Right forelimb (tissue), 1 donor: ENCODE measurements at places on chromosomes 3 and 15.

DNA sequence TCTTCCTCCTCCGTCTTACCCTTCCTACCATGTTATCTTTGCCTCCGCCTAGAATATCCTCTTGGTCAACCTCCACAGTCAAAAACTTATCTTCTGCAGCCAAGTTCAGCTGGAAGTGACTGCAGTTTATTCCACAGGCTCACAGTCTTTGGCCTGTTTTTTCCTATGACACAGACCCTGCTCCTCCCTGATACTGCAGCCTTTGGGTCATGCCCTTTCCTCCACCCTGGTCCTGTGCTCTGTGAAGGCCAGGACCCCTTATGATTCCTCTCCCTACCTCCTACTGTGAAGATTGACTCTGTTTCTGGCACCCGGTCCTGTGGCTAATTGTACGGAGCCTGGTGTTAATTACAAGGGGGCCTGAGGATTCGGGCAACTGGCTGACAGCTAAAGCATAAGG is 49.3 kb upstream of the SCN5A start:
- DNase-seq, result no peak

GRCh38 chr15:30940359-30940758 is 36.6 kb downstream of the FAN1 start:
- no peak for DNase-seq

DNA sequence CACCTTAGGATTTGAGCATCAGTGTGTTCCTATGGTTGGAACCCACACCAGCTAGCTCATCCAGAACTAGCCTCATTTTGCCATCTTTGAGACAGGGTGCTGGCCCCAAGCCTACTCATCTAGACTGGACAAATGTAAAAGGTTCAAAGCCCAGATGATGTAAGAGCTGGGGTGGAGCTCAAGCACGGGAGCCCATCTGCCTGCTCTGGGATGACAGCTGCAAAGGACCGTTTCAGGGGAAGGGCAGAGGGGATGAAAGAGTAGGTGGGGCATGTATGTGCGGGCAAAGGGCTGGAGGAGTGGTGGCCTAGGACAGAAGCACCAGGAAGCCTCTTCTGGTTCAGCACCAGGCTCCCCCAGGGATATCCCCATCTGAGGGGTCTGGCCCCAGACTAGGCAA is 15.8 kb downstream of the CLK3 start:
- no peak for DNase-seq

- DNase-seq, result peak; percentile 62
These were observed 635 bp downstream of the CD276 start for GRCh38 chr15:73684581-73685455.

GRCh38 chr15:39239562-39239961 is 341.3 kb upstream of the THBS1 start:
- DNase-seq, result no peak

DNA sequence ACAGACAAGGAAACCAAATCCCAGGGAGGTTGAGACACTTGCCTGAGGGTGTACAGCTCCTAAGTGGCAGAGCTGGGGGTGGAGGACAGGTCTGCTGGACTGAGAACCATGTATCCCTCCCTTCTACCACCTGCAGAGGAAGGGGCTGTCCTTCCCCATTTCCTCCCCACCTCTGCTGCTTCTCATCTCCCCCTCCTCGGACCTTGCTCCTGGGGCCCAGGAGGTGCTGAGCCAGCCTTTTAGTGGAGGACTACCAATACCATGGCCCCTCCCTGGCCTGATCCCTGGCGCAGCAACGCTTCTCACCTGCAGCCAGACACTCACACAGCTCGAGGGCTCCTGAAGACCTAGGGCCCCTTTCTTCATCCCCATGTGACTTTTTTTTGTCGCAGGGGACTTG is 50.4 kb downstream of the IDH2 start:
- no peak for DNase-seq

DNA sequence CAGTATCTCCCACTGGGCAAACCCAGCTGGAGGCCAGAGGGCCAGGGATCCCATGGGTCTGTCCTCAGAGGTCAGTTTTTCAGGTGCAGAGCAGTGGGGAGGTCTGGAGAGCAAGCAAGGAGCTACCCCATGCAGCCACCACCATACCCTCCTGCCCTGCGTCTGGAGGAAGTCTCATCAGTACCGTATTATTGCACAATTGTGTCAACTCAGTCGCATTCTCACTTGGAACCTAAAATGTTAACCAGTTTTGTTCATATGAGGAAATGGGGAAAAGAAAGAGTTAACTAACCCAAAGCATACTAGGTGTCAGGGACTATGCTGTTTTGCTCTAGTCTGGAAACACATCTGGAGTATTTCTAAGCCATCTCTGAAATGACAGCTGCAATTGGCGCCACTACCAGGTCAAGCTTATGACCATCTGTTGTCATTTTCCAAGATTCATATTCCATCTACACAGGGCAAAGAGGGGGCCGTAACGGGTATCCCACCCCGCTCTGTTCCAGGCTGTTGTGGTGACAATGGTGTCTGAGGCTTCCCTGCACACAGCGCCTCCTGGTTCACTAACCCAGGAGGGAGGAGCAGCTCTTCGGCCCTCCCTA is 16.9 kb upstream of the APBA2 start:
- DNase-seq, result no peak

- peak; percentile 32 for DNase-seq
These were observed 35.2 kb downstream of the FEM1B start for GRCh38 chr15:68312701-68313204.

GRCh38 chr3:72161881-72162595 is 377.1 kb upstream of the PROK2 start:
- no peak for DNase-seq

DNA sequence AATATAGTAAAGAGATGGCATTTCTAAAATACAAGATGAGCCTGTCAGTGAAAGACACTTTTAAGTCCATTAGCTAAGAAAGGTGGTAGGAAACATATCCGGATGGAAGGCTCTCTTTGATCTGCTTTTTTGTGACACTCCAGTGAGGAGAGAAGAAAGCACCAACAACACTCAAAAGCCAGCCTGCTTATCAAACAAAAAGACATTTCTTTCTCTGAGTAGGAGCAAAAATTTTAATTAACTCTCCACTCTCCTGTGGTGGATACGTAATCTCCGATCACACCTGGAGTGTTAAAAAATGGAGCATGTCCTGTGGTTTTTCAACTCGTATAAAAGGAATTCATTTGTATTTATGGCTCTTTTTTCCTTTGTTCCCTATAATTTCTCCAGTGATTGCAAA is 65.3 kb downstream of the OXNAD1 start:
- no peak for DNase-seq

GRCh38 chr3:38367779-38368178 is 21.2 kb downstream of the XYLB start:
- DNase-seq, result no peak

DNA sequence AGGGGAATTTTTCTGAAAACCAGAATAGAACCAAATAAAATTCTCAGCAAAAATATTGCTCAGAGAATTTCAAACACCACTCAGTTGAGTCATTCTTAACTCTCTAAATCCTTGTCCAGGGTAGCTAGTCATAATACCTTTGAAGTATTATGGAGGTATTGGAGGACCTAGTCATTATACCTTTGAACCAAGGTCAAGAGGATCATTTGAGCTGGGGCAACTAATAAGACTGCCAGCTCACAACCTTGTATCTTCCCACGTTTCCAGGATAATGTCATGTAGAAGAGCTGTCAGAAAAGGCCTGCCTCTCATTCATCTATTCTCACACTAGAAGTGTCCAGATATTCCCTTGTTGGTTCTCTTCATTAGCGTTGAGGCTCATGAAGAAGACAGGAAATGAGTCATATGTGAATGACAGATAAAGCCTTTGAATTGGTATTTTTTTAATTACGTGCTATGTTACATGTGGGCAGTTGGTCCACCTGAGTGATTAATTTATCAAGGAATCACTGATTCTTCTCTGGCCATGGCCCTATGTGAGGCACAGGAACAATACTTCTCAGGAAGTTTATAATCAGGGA is 48.3 kb downstream of the TOPAZ1 start:
- DNase-seq, result no peak

DNA sequence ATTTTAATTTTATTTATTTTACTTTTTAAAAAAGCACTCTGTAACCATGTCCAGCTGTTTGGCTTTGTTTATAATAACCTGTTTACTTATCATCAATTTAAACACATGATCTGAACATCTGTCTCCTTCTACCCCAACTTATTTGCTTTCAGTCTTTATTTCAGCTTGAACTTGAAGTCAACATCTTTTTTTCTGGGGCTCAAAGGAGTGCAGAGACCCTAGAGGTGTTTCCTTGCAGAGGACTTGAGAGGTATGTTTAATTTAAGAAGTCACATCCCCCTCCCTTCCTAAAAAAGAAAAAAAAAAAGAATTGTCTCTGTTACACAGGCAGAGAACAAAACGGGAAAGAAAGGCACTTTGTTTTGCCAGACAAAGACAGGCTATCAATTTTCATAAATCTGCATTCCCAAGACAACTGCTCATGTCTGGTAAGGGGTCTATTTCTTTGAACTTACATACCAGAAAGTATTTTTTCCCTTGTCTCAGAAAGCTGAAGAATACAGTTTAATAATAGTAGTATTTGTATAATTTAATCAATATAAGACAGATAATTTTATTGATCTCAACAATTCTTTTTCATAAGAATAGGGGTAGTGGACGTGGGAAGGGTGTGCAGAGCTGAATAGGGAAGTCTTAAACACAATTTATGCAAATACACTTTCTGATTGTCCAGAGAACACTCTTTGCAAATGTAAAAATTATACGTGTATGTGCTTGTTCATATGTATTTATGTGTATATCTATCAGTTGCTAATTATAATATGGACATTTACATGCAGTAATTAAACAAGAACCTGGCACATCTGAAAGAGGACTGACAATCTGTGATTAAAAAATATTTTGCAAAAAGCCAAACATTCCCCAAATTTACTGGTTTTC is 109.7 kb upstream of the PDZRN3 start:
- DNase-seq, result no peak

DNA sequence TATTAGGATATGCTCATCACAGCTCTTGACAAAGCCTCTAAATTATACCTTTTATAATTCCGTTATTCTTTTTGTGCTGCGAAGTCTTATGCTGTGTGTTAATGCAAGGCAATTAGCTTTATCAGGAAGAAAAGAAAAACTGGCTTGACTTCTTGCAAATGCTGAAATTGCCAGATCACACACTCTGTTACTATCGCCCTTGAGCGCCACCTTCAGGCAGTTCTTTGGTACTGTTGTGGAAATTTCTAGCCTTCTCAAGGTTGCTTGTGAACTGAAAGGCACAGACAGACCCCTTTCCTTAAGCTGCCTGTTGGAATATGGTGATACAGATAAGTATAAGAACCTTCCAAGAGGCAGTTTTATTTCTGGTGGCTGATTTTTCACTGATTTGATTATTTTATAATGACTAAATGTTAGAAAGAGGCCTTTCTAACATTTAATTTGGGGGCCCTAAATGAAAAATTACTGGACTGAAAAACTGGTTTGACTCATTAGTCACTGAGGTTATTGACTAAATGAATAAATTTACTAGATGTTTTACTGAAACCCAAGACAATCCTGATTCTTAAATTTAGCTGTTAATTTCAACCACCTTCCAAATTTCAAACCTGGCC is 126.2 kb upstream of the RASGRP1 start:
- peak; percentile 73 for DNase-seq

GRCh38 chr3:69536306-69537020 is 150.6 kb upstream of the FRMD4B start:
- no peak for DNase-seq

DNA sequence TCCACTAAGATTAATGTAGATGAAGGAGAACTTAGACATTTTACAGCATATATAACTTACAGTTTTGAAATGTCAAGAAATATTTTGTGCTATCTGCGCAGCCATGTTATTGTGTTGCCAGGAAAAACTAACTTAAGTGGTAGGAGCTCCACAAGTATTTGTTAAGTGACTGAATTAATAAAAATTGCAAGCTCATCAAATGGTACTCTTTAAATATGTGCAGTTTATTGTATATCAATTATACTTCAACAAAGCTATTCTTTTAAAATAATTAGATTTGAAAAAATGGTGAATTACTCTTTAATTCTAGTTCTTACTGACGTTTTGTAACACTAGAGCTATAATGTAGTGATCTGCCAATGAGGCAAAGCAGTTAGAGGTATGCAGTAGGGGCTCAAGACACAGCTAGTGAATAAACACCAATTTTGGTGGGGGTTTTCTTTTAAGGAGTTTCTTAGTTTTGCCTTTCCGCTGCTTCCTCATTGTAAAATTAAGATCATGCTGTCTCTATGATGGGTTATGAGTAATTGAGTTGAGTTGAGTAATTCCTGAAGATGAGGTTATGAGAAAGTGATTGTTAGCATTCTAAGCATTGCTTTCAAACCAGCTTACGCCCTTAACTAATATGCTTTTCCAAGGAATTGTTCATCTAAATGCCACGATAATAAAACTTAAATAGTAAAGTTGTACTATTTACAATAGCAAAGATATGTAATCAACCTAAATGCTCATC is 10.9 kb upstream of the LXN start:
- DNase-seq, result no peak

GRCh38 chr3:127073941-127074820 is 91.3 kb downstream of the PLXNA1 start:
- no peak for DNase-seq

DNA sequence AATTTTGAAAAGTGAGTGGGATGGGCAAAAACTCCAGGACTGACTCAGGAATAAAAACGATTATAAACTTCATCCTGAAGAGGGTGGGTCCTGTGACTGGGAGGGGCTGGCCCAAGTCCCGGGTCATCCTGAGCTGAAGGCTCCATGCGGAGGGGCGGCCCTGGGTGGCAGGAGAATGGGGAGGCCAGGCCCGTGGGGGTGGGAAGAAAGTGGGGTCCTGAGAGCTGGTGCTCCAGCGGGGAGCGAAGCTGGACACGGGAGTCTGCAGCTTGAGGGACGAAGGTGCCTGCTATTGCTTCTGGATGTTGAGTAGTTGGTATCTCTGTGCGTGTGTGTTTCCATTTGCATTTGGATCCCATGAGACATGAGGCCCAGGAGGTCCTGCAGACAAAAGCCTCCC is 4.7 kb upstream of the OCA2 start:
- DNase-seq, result no peak

GRCh38 chr15:74157868-74158827 is 15.4 kb upstream of the ISLR start:
- DNase-seq, result no peak

GRCh38 chr3:169116056-169116693 is 547.3 kb downstream of the MECOM start:
- no peak for DNase-seq

GRCh38 chr15:39719109-39719508 is 63.5 kb downstream of the FSIP1 start:
- no peak for DNase-seq

GRCh38 chr3:146680617-146681016 is 75.5 kb upstream of the PLSCR5 start:
- no peak for DNase-seq

DNA sequence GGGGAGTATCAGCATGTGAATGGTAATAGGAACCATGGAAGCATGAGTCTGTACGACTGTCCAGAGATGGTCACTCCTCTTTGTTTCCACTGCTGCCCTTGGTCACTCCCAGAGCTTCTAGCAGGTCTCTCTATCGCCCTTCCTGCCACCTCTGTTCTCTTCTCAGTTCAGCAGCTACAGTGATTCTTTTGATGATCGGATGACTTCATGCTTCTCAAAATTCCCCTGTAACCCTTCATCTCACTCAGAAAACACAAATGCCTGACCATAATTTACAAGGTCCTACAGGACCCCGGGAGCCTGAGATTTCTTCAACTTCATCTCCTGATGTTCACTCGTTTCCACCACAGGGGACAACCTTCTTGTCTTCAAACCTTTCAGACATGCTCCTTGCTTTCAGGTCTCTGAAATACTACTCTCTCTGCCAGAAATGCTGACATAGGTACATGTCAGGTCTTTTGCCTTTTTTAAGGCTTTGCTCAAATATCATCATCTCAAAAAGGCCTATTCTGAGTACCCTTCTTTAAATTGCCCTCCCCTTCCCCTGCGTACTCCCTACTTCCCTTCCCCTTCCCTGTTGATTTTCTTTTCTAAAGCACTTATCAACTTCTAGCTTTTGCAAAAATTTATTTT is 42.1 kb upstream of the BHLHE40 start:
- no peak for DNase-seq
